ENCODE measurements at places on chromosomes 2 and 18.

GRCh38 chr2:201415149-201415548 lies 36.1 kb downstream of the TRAK2 start:
- no peak for DNase-seq

GRCh38 chr2:47719099-47719498 lies 63.8 kb upstream of the MSH6 start:
- no peak for DNase-seq

DNA sequence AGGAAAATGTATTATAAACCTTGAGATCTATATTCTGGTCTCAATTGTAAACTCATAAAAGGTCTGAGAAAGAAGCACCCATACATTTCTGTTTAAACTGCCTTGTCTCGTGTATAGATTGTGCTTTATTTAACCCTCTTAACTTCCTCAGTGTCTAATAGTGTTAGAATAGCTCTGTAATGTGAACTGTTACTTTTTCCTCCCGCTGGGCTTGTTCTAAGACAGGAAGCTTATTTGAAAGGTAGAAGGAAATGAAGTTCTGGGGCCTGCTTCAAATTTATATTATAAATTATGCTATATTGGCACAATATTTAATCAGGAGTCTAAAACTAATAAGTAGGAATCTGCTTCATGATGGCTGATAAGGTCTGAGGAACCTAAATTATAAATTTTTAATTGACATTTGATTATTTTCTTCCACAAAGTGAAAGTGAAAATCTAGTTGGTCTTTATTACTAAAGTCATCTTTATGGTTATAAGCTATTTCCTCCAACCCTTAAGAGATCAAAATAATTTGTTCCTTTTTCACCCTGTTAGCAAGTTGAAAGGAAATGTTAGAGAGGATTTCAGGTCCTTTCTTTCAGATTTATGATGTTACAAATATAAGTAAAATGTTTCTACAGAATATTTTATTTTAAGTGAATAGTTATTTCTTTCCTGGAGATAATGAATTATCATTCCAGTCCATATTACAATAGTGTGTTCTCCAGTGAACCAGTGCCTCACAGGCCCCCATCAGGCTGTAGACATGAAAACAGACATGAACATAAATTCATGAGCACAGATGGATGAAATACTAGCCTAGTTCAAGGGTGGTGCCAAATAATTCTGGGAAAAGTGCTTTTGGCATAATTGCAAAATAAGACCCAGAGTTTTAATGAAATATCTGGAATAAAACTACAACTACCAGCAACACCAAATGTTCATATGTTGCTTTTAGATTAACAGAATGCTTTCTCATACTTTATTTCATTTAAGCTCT lies 7.9 kb downstream of the MFSD6 start:
- peak; percentile 8 for DNase-seq

- DNase-seq: no peak
These were observed 67.9 kb downstream of the C2orf74 start for GRCh38 chr2:61229936-61230335.

DNA sequence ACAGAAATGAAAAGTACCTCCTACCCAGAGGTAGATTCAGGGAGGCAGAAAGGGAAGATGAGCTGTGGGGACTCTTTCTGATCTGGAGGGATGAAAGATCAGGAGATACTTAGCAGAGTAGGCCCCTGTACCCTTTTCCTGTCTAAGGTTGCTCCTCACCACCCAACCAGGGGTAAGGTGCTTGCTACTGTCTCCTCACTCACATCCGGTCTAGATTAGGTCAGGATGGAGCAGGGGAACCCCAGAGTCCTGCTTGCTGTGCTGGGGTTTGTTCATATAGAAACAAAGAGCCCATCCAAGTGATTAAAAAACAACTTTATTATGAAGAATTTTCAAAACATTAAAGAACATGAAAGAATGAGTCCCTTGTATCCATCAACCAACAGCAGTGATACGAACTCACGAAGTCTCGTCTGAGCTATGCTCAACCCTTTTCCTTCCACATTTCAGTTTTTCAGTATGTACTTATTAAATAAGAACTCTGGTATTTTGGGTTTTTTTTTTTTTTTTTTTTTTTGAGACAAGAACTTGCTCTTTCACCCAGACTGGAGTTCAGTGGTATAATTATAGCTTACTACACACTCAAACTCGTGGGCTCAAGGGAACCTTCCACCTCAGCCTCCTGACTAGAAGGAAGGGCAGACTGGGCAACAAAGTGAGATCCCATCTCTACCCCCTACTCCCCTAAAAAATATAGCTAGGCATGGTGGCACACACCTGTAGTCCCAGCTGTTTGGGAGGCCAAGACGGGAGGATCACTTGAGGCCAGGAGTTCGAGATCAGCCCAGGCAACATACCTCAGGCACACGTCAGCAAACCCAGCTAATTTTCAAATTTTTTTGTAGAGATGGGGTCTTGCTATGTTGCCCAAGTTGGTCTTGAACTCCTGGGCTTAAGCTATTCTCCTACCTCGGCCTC lies 28.5 kb upstream of the MCFD2 start:
- DNase-seq: peak; percentile 78

DNA sequence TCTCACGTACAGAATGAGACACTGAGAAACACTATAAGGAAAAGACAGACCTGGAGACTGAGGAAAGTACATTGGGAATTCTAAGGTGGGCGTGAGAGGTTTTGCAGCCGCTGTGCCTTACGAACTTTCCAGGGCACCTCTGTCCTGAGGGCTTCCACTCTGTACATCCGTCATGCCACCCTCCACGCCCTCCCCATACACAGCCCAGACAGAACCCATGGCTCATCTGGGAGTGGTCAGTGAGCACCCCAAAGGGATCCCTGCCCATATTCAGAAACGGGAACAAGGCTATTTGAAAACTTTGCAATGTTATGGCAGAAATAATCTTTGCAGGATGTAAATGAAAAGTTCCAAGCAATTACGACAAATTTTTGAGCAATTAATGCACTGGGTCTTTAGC lies 95.4 kb upstream of the ZNF532 start:
- DNase-seq: no peak

DNA sequence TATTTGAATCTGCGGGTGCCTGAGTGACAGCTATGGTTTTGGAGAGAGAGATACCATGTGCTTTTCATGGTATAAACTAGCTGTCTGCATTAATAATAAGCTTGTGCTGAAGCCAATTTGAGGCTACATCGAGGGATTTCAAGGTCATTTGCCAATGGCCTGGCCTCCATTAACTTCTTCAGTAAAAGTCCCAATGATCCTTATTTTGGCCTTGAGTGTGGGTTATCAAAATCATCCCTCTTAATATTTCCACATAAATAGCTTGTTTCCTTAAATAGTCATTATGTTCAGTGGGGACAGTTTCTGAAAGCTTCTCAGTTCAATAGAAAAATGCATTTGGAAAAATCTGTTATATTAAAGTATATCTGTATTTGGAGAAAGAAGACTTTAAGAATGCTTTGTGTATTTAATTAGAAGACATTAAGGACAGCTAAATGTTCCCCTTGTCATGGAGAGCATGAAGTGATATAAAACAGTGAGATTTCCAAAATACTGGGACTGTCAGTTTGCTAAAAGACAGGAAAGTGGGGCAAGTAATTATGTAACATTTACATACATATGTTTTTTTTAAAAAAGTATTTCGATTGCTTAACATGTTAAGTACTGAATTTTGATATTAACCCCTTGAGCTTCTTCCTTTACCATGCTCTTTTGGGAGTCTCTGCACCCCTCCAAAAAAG lies 355.5 kb upstream of the ZEB2 start:
- no peak for DNase-seq

DNA sequence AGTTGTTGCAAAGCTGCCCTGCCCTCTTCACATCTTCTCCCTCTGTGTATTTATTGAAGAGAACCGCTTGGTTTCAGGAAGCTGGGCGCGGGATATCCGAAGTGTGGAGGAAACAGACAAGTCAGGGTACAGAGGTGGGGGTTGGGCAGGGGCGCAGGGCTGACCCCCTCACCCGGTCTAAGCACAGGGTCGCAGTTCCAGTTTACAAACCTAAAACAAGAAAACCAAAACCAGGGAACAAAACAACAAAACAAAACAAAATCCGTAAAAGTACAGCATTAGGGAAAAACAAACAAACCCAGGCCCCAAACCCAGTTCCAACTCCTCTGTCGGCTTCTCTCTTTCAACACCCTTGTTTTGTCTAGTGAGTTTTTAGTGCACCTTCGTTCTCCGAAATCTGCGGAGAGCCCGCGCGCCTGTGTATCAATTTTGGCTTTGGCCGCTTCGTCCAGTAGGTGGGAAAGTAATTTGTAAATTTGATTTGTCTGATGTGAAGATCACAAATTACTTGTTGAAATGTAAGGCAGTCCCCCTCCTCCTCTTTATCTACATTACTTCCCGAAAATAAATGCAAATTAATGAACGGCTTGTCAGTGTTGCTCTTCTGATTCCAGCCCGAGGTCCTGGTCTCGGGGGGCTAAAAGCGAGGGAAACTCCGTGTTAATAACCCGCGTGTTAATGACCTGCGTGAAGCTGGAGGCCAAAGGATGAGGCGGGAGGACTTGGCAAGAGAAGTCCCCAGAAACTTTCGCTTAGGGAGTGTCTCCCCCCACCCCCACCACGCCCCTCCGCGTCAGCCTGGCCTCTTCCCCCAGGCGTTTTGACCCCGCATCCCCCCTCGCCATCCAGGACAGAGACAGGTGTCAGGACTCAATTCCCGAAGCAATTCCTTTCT lies 6.9 kb downstream of the OTX1 start:
- DNase-seq: no peak

GRCh38 chr2:222862909-222863544 lies 2.2 kb downstream of the ACSL3 start:
- no peak for DNase-seq

GRCh38 chr2:70403267-70404053 lies 101.6 kb upstream of the FAM136A start:
- no peak for DNase-seq

DNA sequence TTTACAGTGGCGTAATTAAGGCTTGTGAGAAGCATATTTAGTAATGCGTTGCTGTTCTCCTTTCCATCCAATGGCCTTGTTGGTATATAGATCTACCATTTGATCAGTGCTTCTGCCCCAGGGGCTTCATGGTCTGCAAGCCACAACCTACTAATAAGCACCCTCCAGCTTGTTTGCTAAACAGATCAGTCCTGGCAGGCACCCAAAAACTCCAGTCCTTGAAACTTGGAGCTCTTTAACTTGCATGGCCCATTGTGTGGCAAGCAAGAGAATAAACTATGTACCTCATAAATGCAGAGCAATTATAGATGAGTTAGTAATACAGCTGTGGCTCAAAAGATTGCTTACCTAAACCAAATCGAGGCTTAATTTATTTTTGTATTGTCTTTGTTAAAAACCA lies 158.5 kb downstream of the FTCDNL1 start:
- DNase-seq: no peak

DNA sequence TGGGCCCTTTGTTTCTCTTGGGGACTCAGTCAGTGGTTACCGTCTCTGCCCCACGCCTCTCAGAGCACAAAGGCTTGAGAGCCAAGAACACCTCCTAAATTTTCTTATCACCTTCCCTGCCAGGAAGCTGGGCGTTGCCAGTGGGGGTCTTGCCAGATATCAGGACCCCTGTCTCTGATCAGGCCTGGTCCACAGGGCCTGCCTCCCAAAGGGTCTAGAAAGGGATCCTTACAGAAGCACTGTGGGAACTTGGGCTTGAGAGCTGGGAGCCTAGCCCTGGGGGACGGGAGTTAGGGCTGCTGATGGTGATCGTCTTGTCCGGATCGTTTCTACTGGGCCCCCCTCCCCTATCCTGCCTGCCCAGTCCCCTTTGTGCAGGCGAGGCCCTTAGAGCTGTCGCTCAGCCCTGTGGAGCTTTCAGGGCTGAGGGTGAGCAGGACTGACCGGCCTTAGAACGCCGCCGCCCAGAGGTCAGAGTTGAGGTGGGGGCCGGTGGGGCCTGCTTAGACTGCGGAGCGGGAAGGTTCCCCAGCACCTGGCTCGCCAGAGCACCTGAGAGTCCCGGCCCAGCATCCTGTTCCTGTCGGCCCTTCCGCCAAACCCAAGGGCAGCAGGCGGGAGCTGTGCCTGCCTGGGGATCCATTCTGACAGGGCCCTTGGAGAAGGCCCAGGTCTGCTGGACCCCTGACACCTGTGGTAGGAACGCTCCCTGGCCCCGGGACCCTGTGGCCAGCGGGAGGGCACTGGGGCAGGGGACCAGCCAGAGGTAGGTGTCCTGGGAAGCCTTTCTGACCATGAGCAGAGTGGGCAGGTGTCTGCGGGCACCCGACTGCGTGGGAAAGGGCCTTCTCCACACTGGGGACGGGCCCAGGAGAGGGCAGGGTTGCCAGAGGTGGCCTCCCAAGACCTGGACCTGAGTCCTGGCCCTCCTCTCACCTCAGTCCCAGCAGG lies 956 bp downstream of the ESPNL start:
- DNase-seq: no peak

GRCh38 chr2:173419506-173419905 lies 64.8 kb downstream of the CDCA7 start:
- DNase-seq: no peak

- DNase-seq: no peak
These were observed 40.0 kb downstream of the MAP2 start for GRCh38 chr2:209463835-209464234.

- DNase-seq: no peak
These were observed 134.2 kb upstream of the SPRED2 start for GRCh38 chr2:65566617-65567016.

- DNase-seq: no peak
These were observed 35.4 kb upstream of the LYPD6B start for GRCh38 chr2:149002891-149003740.

DNA sequence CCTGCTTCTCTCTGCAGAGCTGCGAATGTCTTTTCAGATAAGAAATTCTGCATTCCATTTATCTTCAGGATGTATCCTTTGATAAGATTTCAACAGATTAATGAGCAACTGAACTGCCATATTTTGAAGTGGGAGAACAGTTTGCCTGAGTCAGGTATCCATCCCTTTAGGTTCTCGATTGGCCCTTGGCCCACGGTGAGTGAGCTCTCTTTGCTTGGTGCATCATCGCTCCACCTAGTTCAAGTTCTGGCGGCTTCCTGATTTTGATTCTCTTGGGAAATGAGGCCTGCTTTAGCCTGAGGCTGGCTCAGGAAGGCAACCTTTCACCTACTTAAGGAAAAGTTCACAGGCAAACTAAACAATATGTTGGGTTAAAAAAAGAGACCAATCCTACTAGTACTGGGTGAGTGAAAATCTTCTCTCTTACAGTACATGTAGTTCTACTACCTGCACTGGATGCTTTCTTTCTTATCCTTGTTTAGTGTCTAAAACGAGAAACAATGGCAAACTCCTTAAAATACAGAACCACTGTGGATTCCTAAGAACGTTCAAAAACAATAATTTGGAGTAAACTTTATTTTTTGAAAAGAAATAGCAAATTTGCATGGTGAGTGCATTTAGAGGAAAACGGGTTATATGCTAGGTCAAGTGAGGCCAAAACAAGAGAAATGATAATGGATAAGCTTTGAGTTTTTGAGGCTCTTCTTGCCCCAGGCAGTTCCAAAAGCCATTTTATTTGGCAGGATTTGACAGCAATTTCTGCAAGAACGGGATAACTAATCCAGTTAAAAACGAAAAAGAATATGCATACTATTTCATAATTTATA lies 837 bp upstream of the ACSL3 start:
- DNase-seq: no peak
